ENCODE measurements at places on chromosomes 6 and 20.

DNA sequence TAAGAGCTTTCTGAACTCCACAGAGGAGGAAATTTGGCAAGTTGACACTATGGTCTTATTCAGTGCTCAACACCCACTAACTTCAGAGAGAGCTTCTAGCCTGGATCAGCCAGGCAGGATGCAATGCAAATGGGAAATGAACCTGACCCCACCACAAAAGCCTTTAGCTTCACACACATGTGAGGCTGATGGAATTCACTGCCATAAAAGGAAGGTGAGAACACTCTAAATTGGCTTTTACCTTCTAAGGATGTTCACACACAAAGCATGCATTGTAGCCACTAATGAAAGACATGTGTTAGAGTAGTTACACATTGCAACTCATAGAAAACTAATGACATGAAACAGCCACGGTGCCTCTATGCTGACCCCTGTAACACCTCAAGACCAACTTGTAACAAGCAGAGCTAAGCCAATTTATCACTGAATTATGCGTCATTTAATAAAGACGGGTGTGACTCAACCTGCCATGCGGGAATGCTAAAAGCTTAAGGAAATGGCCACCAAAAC, 262.1 kb downstream of the HACE1 start:
- DNase-seq, result no peak

DNA sequence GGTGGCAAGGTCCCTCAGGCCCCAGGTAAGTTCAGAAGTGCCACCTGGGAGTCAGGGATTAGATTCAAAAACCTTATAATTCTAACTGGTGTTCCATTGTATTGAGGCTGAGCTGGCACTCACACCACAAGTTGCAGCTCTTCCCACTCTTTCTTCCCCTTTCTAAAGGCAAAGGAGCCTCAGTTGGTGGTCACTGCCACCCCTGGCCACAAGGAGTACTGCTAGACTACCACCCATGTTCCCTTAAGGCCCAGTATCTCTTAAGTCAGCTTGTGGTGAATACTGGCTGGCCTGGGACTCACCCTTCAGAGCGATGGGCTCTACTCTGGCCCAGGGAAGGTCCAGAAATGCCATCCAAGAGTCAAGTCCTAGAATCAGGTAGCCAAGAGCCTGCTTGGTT, 421.1 kb upstream of the KHDRBS2 start:
- no peak for DNase-seq

DNA sequence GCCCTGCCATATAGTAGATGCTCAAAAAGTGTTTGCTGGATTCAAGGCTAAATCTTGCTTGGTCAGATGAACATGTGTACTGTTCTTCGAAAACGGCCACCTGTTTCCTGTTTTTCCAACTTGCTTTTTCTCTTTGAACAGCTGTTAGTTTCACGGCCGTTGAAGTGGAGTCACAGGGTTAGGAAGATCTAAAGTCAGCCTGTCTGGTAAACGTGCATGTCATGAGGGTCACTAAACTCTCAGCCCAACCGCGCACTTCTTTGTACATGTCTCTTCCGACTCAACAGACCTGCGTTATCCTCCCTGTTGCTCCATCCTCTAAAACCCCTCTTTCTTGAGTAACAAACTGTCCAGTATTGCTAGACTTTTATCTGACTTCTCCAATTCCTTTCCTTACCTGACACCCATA, 93.2 kb upstream of the MAN1A1 start:
- no peak for DNase-seq

- DNase-seq, result no peak
Observed at GRCh38 chr6:105058846-105059245, 101.9 kb downstream of the LIN28B start.

- DNase-seq, result no peak
Observed at GRCh38 chr6:54619102-54619501, 227.5 kb upstream of the FAM83B start.

DNA sequence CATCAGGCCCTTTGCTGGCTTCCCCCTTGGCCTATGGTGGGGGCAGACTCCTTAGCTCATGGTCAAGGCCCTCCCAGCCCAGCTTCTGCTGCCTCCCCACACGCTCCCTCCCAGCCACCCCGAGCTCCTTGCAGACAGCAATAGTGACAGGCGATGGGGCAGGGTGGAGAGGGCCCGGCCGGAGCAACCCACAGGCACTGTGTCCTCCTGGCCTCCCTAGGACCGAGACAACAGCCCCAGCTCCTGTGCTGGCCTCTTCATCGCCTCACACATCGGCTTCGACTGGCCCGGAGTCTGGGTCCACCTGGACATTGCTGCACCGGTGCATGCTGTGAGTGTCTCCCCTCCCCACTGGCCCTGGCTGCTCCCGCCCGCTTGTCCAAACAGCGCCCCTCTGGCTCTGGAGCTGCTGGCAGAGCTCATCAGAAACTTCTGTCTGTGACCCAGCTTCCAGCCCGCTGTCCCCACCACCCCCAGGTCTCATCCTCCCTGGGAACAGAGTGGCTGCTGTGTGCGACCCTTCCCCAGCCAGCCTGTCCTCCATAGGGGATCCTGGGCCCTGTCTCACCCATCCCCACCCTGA, 21.8 kb downstream of the NPEPL1 start:
- no peak for DNase-seq

DNA sequence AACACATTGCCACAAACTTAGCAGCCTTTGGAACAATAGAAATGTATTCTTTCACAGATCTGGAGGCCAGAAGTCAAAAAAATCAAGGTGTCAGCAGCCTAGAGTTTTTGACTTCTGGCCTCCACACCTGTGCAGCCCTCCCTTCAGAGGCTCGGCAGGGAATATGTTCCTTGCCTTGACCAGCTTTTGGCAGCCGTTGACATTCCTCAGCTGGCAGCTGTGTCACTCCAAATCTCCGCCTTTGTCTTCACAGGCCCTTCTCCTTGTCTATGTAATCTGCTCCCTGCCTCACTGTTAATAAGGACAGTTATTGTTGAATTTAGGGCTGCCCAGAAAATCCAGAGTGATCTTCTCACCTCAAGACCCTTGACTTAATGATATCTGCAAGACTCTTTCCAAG, 17.2 kb upstream of the AHI1 start:
- no peak for DNase-seq

DNA sequence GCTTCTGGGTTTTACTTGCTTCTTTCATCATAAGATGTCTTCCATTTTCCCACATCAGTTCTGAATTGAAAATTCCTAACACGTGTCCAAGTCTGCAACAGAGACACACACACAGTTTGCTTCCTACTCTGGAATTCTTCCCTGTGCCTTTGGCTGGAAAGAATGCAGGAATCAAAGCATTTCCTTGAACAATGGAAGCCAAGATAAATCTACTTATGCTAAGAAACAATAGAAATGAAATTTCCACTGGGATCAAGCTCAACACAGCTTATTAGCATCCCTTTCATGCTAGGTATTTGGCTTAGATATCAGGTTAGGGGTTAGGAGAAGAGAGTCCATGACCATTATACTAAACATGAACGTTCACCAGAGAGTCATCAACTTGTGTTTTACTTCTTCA, 101.1 kb upstream of the SCAF8 start:
- no peak for DNase-seq

DNA sequence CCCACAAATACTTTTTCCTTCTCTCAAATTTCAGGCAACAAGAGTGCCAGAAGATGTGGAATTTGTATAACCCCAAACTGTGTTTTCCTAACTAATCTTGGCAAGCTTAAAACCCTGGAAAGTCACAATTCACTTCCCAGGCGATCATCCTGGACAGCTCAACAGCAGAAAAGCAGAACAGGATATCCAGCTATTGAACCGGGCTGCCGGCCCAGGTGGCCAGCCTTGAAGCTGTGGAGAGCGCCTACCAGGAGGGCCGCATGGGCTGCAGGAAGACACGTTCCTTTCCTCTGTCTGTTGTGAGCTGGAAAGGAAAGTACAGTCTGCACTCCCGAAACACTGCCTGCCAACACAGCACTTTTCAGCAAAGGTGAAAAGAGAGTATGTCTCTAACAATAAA, 719.7 kb upstream of the MARCKS start:
- no peak for DNase-seq

DNA sequence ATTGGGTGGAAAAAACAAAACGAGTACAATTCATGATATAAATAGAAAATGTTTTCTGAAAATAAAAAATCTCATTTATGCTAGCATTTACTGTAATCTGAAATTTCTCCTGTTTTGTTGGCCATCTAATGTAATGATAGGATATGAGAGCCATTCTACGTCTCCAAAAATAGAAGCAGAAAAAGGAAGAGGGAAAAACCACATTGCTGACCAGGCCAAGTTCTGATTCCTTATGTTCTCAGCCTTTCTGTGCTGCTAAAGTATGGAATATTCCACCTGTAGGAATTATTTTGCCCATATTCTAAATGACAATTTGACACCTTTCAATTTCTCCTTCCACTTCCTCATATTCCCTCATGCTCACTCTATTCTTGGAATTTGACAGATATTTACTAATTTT, 110.2 kb downstream of the TBXT start:
- DNase-seq, result no peak

DNA sequence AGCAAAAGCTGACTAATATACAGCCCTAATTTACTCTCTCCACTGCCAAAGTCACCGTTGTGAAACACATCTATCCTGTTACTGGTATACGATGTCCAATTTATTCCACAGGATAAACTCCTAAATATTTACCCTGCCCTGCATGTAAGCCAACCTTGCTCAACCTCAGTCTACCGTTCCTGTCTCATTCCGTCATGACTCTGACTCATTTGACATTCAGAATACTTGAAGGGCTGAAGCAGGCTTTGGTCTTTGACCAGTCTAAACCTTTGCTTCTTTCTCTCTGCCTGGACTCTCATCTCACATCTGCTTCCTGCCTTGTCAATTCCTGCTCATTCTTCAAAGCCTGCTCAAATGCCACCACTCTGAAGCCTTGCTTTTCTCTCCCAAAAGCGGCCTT, 157.5 kb downstream of the SCP2D1 start:
- DNase-seq, result no peak

- DNase-seq, result no peak
Observed at GRCh38 chr6:80988286-80988685, 764.2 kb downstream of the TENT5A start.

DNA sequence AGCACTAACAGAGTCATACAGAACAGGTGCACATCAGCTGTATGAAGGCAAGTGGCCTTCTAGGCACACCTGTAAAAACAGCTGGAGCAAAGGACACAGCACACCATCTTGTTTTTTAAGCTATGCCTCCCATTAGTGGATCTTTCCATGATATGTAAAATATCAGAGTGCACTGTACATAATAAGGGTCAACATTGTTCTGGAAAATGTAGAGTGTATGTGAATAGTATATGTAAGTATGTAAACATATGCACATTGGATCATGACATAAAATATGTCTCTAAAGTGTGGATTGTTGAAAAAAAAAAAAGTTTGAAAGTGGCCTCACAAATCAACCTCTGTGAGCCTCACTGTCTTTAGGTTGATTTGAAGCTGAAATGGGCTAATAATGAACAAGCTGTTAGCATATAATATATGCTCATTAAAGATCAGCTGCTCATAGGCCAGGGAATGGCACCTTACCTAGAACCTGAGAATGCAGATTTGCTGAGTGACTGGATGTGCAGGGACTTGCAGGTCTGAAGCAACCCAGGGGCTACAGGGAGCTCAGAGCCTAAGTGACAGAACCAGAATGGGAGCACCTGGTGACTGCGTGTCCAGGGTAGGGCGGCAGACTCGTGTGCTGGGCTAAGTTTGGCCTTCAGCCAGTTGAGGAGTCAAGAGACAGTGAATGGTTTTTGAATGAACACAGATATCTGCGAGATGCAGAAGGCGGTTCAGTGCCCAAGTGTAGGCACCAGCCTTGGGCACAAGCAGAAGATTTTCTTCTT, 198.6 kb downstream of the TMEM242 start:
- no peak for DNase-seq

GRCh38 chr6:79597155-79597554, 34.0 kb upstream of the SH3BGRL2 start:
- DNase-seq, result no peak

- no peak for DNase-seq
Observed at GRCh38 chr20:57013217-57013616, 253.2 kb downstream of the BMP7 start.

GRCh38 chr20:51373713-51374455, 168.6 kb downstream of the NFATC2 start:
- no peak for DNase-seq

DNA sequence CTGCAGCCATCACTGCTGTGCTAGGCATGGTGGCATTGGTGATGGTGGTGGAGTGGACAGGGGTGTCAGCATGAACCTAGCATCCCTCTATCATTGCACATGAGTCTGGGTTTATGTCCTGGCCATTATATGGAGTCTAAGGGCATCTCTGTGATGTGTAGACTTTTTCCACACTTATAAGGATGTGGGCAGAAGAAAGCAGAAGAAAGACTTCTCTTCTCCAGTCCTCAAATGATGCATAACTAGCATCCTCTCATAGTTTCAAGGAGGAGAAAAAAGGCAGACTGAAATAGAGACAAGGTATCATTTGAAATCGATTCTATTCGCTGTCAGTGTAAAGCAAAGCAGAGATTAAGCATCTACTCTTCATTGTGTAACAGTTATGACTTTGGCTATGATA, 140.0 kb upstream of the ATXN1 start:
- DNase-seq, result no peak

GRCh38 chr6:167471548-167471930, 146.7 kb downstream of the TTLL2 start:
- no peak for DNase-seq

DNA sequence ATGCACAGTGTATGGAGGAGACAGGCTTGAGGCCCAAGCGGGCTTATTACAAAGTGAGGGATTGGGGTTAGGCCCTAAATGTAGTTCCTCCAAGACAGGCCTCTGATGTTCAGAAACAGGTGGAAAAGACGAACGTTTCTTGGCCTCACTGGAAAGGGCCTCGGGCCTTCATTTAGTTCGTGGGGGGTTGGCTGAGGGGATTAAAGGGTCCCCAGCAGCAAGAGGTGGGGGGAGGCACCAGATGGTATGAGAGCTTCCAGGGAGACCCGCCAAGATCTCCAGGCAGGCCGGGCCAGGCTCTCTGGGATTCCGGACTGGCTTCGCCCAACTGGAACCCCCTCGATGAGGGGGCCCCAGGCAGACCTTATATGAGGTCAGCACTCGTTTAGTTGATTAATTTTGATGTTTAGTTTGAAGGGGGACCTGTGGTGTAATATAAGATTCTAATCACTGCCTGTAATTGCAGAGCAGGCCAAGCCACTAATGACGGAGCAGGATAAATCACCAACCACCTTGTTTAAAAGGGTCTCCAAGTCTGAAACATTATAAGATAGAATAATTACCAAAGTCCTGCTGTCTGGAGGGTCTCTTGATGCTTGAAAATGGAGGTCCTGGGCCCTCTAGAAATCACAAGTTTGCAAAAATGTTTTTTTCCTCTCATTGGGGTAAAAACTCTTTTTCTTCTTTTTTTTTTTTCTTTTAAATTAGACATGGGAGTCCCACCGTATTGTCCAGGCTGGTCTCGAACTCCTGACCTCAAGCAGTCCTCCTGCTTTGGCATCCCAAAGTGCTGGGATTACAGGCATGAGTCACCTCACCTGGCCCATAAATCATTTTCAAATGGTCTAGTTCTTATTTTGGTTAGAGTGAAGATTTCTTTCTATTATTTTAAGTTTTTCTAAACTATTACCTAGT, 2.2 kb downstream of the HMGA1 start:
- no peak for DNase-seq
